ENCODE measurements at places on chromosomes 1 and 21.

DNA sequence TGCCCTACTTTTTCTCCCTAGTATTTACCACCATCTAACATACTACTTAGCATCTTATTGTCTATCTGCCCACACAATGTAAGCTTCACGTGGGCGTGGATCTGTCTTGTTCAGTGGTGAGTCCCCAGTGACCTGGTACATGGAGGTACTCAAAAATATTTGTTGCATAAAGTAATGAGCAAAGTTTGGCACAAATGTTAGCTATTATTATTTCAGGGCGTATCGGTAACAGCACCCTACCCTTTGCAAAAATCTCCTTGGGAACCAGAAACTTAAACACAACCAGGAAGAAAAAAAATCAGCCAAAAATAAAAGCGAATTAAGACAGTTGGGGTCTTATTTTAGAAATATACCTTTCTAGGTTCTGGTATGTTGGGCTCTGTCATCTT lies 454 bp upstream of the NENF start:
- no peak for DNase-seq

DNA sequence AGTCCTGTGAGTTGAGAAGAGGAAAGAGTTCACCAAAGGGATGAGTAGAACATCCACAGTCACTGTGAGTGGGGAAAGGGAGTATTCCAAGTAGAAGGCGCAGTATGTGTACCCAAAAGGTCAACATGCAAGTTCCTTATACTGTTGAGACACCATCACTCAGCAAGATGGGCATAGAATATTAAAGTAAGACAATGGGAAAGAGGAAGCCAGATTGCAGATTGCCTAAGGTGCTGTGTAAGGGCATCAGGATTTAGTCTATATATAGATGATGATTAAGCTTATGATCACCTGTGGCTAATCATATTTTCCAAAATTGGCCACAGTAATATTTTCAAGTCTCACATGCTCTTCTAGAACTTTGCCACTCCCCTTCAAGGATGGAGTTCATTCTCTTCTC lies 120.1 kb upstream of the CAMK1G start:
- DNase-seq, result no peak

- DNase-seq, result no peak
Measured at GRCh38 chr1:220342853-220343252, 70.6 kb upstream of the RAB3GAP2 start.

GRCh38 chr1:153259387-153259786 lies at the start of gene LORICRIN:
Gene LORICRIN (plus strand): TSS chr1:153259687. CDS start chr1:153260950, 1,263 bp downstream.
- no peak for DNase-seq

GRCh38 chr1:52738893-52739292 lies 12.6 kb downstream of the ZYG11B start:
- DNase-seq, result no peak

- no peak for DNase-seq
Measured at GRCh38 chr1:202011994-202012393, 1.6 kb downstream of the ELF3 start.

GRCh38 chr1:208604295-208604694 lies 360.1 kb upstream of the PLXNA2 start:
- no peak for DNase-seq

- no peak for DNase-seq
Measured at GRCh38 chr1:166172106-166172505, 5.3 kb upstream of the FAM78B start.

- DNase-seq, result peak; percentile 54
Measured at GRCh38 chr21:34886240-34887104, 162.6 kb downstream of the RUNX1 start.

DNA sequence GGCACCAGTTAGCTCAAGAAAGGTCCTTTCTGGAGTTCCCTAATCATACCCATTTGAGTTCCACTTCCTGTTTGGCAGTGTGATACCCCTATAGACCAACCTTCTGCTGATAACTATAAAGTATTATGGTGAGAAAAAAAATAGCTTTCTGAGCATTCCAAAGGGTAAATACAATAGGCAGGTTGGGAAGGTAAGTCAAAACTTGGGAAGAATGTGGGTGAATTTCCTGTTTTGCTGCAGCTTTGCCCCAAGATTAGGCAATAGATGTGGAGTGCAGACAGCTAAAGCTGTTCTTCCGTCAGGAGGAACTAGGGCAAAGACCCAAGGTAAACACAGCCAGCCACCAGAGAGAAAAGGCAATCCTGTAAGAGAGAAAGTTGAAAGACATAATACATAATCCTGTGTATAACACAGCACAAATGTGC lies 49.9 kb upstream of the GUCA2A start:
- DNase-seq, result no peak

- DNase-seq, result no peak
Measured at GRCh38 chr1:26022404-26022779, 817 bp downstream of the EXTL1 start.

DNA sequence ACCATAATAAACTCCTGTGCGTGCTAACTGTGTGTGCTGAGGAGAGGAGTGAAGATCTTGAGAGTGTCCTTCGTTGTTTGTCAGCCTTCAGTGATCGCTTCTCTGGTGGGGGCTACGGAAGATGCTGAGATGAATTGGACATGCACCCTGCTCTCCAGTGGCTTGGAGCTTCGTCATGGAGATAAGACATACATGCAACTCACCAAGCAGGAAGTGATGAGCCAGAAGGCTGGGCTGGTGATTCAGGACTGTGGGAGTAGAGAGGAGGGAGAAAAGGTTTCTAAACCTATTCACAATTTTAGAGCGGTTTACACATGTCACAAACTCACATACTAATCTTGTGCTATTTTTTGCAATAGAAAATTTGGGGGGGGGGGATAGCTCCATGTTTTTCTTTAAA lies 128.9 kb upstream of the ADAR start:
- no peak for DNase-seq

GRCh38 chr1:7616953-7617352 lies 154.1 kb upstream of the VAMP3 start:
- no peak for DNase-seq

DNA sequence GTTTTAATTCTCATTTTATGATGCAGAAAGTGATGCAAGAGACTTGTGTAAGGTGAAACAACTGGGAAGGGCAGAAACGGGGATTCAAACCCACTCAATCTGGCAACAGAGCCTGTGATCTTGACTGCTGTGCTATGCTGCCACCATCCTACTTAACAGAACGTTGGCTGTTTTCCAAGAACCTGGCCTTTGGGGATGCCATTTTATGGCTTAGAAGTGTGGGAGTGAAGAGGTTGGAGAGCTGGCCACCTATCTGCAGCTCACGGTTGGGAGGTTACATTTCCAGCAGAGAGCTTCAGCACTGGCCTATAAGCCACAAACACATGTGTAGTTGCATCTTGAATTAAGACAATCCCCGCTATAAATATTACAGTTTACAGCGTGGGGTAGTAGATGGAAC lies 235.3 kb downstream of the PRDM2 start:
- DNase-seq, result no peak

- DNase-seq, result no peak
Measured at GRCh38 chr1:20141001-20141400, 1.9 kb downstream of the PLA2G2F start.

GRCh38 chr1:15152318-15153183 lies 996 bp upstream of the TMEM51 start:
- peak; percentile 79 for DNase-seq
